SJSA1 (cell line): ENCODE measurements at places on chromosomes 2 and 18. TPM values are rescaled to one million over a fixed set of nuclear protein-coding genes. Genes with fewer than 3 reads are reported as not detected.

GRCh38 chr2:236844711-236845110, 241.0 kb upstream of the COPS8 start:
- DNase-seq, result no peak

DNA sequence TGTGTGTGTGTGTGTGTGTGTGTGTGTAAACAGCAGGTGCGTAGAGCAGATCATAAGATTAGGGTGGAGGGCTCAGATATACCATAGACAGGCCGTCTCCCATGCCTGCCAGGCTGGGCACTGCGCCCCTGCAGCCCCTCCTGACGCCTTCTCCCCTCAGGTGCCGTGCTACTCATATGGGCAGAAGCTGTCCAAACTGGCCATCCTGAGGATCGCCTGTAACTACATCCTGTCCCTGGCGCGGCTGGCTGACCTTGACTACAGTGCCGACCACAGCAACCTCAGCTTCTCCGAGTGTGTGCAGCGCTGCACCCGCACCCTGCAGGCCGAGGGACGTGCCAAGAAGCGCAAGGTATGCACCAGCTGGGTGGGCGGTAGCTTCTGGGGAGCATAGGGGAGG, 10.0 kb downstream of the ATOH8 start:
- DNase-seq, result no peak

DNA sequence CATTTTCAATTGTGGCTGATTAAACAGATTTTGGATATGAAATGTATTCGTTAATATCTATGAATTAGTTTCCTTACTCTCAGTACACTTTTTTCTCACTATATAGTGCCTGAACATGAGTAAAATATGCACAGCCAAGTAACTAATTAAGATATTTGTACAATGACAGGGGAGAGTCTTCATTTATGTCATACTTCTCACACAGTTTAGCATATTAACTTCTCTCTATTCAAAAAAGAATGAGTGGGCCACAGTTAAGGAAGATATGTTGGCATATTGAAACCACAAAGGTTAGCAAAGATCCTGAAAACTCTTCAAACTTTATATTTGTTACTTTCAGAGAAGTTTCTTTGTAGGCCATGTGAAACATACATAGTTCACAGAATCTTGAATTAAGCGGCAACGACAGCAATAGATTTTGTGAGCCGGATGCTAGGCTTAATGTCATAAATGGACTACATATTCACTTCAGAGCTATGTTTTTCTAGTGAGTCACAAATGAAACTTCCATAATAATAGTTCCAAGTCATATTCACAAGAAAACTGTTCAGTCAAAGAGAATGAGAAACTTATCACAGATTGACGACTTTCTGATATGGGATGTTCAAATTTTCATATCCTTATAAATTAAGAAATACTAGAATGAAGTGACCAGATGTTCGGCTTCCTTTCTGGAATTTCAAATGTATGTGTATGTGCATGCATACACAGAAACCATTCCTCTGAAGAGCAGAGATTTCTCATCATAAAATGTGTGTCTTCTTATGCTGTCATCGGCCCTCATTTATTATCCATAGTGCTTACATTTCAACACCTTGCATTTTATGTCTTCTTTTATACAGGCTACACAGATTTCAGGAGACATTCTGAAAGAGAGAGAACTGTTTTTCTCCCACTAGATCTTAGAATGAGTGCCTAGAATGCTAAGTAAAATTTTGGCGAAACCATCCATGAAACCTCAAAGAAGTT, 584.0 kb downstream of the SATB2 start:
- DNase-seq, result no peak

GRCh38 chr2:80670763-80671162, 366.2 kb upstream of the LRRTM1 start:
- DNase-seq, result no peak

DNA sequence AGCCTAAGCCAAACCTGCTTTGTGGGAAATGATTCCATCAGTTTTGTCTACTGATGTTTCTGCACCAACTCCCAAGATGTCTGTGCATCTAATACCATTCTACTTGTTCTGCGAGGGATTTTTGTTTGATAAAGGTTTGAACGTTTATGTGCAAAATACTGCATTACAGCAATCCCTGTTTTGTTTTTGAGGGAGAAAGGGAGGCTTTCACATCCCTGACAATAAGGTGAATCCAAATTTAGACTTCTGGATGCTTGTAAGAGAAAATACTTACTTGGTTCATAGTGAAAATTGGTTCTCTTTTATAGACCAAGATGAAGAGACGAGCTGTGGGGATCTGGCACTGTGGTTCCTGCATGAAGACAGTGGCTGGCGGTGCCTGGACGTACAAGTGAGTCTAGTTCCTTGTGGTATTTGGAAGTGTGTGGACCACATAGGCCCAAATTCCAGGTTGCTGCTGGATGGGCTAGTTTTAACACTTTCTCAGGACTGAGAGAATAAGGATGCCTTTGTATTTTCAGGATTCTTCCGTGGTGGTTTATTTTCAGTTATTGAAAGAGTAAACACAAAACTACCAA, 1.1 kb downstream of the RPL37A start:
- DNase-seq, result no peak

DNA sequence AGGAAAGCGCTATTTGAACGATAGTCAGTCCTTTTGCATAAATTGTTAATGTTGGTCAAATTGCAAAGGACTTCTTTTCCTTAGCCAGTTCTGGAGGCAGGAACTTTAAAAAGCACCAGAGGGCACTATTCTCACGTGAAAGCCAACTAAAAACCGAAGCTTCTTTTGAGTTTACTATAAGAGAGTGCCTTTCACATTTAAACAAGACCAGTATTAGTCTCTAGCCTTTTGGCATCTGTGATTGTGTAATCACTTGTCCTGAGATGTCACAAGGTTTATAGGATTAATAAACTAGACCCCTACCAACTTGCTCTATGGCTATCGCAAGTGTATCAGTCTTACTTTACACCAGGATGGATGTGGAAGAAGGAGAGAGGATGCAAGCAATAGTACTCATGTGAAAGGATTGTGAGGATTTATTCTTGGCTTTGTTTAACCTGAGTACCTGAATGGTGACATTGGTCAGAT, 14.4 kb upstream of the STAT4 start:
- DNase-seq, result no peak

GRCh38 chr2:147110317-147110716, 734.5 kb upstream of the ACVR2A start:
- DNase-seq, result no peak

DNA sequence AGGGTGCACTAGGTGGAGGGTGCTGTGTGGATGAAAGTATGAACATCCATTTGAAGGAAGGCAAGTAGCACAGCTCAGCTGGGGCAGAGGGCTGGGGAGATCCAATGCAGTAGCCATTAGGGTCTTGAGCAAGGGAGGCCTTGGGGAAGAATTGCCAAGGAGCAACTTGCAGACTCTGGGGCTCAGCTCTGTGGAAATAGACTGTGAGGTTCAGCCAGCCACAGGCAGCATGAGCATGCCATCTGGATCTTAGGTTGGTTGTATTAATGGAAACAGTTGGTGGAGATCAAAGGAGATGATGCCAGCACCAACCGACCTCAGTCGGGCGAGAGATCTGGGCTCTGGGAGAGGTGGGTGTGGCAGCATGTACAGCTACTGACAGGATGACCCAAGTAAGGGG, 5.6 kb downstream of the ZAP70 start:
- DNase-seq, result no peak

DNA sequence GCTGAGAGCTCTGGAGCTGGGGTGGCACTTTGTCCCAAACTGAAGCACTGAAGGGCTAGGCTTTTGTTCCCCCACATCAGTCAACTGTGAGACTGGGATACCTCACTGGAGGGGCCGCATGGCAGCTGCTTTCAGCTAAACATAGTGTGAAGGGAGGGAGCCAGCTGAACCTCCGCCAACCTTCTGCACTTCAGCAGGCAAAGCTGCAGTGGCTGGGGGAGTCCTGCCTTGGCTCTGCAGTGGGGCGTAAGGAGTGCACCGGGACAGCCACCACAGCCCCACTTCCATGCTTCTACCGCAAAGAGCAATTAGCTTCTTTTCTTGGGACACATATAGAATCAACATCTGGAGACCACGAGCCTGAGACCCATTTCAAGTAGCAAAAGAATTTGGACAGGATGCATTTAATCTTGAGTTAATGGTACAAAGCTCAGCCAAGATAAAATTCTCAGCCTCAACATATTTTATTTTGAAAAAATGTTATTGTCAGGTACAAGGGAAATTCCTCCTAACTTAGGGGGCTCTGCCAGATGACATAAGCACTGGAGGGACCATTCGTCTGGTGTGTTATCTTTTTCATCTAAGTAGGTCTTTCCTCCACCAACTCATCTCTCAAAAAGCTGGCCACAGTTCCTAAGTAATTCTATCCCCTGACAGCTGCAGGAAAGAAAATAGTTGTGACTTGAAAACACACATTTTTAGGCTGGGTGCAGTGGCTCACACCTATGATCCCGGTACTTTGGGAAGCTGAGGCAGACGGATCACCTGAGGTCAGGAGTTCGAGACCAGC, 25.6 kb upstream of the MYCN start:
- no peak for DNase-seq

- no peak for DNase-seq
These were observed 130.0 kb downstream of the ARL4C start for GRCh38 chr2:234366891-234367290.

- no peak for DNase-seq
These were observed 140.4 kb upstream of the TPO start for GRCh38 chr2:1272835-1273234.

DNA sequence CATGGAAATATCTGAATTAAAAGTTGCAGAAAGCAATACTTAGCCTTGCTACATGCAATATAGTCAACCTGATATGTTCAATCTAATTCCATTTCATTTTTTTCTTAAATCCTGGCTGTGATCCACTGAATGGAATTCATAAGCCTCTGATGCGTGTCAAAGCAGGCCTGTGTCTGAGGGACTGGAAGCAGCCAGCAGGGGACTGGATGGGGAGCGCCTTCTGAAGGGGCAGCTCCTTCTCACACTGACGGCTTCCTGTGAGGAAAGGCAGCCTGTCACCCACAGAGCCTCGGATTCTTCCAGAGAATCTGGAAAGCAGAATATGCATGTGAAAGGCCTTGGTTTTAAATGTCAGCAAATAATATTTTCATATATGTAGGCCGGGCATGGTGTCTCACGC, 73.5 kb downstream of the KCNF1 start:
- no peak for DNase-seq

- DNase-seq, result no peak
These were observed 27.9 kb upstream of the SPTBN1 start for GRCh38 chr2:54428108-54428831.

DNA sequence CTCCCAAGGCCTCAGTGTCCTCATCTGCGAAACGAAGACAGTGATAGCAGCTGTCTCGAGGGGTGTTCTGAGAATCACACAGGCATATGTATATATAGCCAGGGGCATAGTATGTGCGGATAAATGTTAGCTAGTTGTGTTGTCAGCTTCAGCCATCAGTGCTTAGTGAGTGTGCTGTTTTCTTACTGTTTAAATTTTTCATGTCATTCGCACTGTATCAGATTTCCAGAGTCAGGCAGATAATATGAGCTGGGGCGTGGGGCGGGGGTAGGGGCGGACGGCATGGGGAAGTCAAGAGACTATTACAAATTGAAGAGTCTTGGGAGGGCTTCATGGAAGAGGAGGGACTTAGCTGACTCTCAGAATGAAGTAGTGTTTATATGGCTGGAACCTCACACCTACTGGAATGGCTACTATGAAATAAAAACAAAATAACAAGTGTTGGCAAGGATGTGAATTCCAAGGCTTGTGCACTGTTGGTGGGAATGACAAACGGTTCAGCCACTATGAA, 7.0 kb downstream of the TRAPPC12 start:
- no peak for DNase-seq

GRCh38 chr2:144454466-144455287, 65.2 kb downstream of the ZEB2 start:
- DNase-seq, result no peak

GRCh38 chr18:31396796-31397612, 20.4 kb downstream of the DSG4 start:
- no peak for DNase-seq

DNA sequence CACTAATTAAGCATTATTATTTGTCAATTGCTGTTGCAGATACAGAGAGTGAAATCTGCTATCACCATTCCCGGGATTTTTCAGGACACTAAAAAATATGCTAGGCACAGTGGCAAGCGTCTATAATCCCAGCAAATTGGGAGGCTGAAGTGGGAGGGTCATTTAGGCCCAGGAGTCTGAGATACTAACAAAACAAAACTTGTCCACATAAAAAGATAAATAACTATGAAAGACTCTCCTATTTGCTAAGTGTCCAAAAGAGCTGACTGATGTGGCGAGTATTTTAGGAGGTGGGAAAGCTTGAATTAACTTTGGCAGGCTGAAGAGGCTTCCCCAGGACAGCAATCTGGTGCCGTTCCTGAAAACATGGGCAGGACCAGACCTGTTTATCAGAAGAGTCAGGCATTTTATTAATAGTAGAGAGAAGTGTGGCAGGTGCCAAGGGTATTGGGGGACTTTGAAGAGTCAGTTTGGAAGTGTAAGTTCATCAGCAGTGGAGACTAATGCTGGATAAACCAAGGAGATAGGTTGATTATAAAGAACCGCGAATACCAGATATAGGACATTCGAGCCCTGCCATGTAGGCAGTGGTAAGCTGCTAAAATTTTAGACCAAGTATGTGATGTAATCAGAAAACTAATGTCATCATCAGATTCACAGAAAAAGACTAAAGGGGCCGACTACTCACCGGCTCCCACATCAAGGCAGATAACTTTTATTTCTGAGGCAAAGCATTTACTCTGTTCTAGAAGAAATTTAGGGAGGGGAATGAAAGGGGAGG, 201.8 kb downstream of the EPHA4 start:
- no peak for DNase-seq

GRCh38 chr2:12615509-12615908, 101.2 kb upstream of the TRIB2 start:
- DNase-seq, result no peak

DNA sequence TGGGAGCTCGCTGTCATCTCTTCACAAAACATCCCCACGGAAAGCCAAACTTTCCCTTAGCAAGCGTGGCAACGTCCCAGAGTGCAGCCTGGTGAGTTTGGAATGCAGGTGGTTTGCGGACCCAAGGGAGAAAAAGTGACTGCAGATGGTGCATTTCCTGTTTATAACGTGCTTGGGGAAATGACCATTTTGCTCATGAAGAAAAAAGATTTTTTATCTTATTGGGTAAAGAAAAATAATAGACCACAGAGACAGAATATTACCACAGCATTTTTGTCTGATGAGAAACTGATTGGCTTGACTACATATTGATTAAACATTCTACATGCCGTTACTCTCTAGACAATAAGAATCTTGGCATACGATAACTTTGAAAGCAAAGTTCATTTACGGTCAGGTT, 136.5 kb downstream of the COPS8 start:
- peak; percentile 92 for DNase-seq

IL36G gene
- not detected in 2 replicates for total RNA-seq

LOXHD1 gene
- not detected in 2 replicates for total RNA-seq

BUB1 gene
- total RNA-seq, result 52.8 and 109 TPM in 2 replicates

CNDP1 gene
- total RNA-seq, result not detected in 2 replicates

MROH2A gene
- not detected in 2 replicates for total RNA-seq

GAREM1 gene
- 2.9 and 5.1 TPM in 2 replicates for total RNA-seq

IMMT gene
- 54.9 and 73.1 TPM in 2 replicates for total RNA-seq

LONRF2 gene
- total RNA-seq, result 0.81 TPM in 1 of 2 replicates, not detected in the other
